Iris pigment epithelial cell (primary cell): ENCODE measurements at places on chromosomes 4 and X.
A peak's percentile ranks its signal among the peaks of the same experiment; 100 is the strongest.

DNA sequence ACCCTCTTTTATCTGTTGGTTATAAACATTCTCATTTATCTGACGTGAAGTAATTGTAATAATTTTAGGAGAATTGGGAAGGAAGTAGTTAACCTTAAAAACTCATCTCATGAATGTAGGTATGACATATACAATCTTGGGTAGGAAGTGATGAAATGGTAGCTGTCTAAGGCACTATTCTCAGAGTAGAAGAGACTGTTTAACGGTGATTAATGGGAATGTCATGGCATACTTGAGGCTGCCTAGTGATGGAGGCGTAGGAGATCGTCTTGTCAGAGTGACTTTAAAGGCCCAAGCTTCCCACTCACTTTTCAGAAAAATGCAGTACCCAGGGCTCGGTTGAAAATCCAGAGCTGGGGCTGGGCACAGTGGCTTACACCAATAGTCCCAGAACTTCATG lies 19.4 kb upstream of the AGA start:
- DNase-seq = peak; percentile 60

- DNase-seq = no peak
Observed at GRCh38 chr4:119152741-119153140, 17.1 kb downstream of the MYOZ2 start.

GRCh38 chrX:53281963-53282695 lies 745 bp upstream of the IQSEC2 start:
- DNase-seq = no peak

GRCh38 chr4:127782025-127782274 lies 172 bp upstream of the HSPA4L start:
- peak; percentile 86 for DNase-seq

- DNase-seq = peak; percentile 37
Observed at GRCh38 chr4:48184882-48185281, 50.8 kb upstream of the TXK start.

- DNase-seq = no peak
Observed at GRCh38 chrX:66200050-66200664, 36.1 kb downstream of the HEPH start.
